ENCODE measurements at places on chromosomes 7 and 10.

DNA sequence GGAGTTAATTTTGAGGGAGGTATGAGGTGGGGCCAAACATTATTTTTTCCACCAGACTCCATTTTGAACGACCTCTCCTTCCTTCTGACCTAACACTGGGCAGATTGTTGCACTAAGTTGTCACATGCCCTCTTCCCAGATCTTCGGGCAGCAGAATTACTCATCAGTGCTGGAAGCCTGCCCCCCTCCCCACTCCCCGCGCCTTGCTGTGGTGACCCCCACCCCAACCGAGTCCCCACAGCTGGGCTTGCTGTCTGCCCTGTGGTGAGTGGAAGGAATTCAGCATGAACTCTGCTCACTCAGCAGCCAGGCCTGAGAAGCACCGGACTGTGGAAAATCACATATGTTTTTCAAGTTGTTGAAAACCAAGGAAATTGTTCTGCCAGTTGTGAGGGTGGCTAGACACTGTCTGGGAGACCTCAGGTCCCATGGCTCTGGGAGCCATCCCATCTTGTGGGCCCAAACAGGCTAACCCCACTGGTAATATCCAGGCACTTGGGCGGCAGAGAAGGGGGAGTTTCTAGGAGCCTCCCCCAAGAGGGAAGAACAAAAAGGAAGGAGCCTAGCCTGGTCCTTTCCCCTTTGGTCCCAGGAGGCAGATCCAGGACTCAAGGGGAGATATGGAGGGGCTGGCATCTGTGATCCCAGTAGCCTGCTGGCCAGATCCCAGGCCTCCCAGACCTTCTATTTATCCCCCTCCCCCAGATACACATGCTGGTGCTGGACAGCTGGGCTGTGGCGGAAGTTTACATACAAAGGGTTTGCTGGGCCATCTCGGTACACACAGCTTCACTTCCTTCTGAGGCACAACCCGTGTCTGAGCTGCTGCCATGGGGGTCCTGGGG is 3.5 kb upstream of the AEBP1 start:
- no peak for DNase-seq

- DNase-seq = no peak
Observed at GRCh38 chr7:128838981-128839731, 8.9 kb downstream of the FLNC start.

DNA sequence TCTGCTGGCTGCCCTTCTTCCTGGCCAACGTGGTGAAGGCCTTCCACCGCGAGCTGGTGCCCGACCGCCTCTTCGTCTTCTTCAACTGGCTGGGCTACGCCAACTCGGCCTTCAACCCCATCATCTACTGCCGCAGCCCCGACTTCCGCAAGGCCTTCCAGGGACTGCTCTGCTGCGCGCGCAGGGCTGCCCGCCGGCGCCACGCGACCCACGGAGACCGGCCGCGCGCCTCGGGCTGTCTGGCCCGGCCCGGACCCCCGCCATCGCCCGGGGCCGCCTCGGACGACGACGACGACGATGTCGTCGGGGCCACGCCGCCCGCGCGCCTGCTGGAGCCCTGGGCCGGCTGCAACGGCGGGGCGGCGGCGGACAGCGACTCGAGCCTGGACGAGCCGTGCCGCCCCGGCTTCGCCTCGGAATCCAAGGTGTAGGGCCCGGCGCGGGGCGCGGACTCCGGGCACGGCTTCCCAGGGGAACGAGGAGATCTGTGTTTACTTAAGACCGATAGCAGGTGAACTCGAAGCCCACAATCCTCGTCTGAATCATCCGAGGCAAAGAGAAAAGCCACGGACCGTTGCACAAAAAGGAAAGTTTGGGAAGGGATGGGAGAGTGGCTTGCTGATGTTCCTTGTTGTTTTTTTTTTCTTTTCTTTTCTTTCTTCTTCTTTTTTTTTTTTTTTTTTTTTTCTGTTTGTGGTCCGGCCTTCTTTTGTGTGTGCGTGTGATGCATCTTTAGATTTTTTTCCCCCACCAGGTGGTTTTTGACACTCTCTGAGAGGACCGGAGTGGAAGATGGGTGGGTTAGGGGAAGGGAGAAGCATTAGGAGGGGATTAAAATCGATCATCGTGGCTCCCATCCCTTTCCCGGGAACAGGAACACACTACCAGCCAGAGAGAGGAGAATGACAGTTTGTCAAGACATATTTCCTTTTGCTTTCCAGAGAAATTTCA is 1.7 kb downstream of the ADRB1 start:
- DNase-seq = peak; percentile 73

- no peak for DNase-seq
Observed at GRCh38 chr10:77160679-77161078, 476.9 kb downstream of the KCNMA1 start.

DNA sequence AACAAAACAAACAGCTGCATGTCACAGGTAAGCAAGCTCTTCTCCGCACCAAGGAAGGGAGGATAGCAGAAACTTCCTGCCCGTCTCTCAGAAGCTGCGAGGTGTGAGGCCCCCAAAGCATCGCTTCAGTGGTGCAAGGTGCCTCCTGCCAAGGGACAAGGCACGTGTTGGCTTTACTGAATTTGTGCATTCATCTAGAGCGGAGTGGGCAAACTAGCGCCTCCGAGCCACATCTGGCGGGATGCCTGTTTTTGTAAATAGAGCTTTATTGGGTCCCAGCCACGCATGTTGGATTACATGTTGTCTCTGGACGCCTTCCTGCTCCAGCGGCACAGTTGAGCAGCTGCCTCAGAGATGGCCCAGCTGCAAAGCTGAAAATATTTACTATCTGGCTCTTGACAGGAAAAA is 27.7 kb downstream of the PHYH start:
- no peak for DNase-seq

DNA sequence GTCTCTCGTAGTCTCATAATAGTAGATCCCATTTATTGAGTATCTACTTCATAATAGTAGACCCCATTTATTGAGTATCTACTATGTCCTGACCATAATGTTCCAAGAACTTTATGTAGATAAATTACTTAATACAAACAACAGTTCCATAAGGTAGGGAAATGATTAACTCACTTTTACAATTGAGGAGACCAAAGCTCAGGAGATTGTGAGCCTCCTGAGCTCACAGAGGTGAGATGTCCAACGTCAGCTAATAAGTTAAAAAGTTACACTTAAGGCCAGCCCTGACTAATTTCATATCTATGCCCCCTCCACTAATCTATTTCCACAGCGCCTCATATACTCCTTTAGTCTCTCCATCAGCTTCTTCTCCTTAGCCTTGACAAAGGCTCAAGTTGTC is 17.5 kb upstream of the GGCT start:
- DNase-seq = no peak

DNA sequence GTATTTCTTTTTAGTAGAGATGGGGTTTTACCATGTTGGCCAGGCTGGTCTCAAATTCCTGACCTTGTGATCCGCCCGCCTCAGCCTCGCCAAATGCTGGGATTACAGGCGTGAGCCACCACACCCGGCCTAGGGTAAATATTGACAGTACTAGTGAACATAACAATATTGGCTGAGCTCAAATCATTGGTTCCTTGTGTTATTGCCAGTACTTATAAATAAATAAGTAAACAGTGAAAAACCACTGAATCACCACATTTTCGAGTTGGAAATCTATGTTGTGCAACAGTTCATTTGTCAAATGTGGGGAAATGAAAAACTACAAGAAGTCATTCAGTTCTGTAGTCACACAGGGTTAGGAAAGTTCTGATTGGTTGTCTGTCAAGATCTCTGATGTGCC is 15.8 kb downstream of the RPP30 start:
- DNase-seq = no peak

- DNase-seq = no peak
Observed at GRCh38 chr7:151709141-151710038, 167.5 kb downstream of the PRKAG2 start.

- no peak for DNase-seq
Observed at GRCh38 chr7:106254525-106255116, 30.2 kb downstream of the NAMPT start.

- peak; percentile 48 for DNase-seq
Observed at GRCh38 chr10:98267894-98268693, at the start of gene LOXL4. Gene LOXL4 (minus strand): TSS chr10:98268194. CDS start chr10:98263019, 5,175 bp downstream.

DNA sequence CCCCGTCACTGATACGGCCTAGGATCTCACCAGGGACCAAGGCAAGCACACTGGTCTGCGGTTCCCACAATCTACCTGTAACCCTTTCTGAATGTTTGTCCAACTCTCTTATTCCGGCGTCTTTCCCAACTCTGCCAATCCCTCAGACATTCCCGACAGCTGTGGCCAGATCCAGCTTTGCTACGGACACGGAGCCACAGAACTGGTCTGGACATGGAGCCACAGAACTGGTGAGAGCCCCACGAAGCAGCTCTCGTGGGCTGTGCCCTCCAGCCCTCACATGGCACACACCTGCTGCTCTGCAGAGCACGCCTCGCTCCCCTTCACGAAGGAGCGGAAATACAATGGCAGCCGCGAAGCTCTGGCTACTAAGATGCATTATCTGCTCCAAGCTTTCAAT is 376.8 kb downstream of the DNAJB6 start:
- DNase-seq = no peak

DNA sequence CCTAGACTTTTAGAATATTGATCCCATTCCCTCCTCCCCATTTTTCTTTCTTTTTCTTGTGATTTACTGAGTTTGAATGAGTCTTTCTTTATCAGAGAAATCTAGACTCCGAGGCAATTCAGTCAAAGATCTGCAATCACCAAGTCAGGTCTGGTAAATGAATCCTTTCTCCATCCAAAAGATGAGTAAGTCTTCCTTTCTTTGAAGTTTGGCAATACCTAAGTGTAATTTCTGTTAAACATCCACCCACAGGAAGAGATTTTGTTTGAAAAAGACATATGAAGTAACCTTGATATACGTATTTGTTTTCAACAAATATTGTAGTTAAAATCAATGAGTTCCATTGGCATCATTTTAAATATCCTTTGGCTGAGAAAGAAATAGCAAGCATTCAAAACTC is 58.3 kb downstream of the SLC39A12 start:
- no peak for DNase-seq

DNA sequence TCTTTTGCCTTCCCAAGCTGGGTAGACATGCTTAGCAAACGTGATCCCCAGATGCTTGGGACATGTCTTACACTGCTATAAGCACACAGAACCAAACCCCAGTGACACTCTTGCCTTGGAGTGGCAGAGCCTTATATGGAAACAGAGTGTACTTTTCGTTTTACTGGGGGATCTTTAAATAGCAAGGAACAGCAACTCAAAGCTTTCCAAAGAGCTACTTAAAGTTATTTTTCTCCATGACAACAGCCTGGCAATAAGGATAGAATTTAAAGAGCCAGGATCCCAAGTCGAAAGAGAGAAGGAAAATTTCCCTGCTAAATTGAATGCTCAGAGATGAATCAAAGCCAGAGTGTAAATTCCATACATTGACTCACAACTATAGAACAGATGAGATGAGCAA is 67.8 kb downstream of the ZNF365 start:
- no peak for DNase-seq

DNA sequence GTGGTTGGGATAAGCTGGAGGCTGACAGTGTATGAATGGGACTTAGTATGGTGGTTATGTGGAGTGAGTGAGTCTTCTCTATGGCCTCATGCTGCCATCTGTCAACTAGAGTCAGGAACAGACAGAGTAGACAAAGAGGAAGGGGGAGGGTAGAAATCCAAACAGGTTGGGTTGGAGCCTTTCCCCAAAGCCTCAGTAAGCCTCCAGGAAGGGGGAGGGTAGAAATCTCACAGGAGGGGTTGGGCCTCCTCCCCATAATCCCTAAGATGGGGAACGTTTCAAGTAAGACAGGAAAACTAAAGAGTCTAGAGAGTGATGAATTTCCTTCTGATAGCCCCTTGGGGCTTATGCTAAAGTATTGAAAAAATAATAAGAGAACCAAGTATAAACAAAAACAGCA is 2.0 kb upstream of the AKR1B15 start:
- no peak for DNase-seq

GRCh38 chr10:80273523-80274170 is 15.8 kb downstream of the MAT1A start:
- DNase-seq = no peak

DNA sequence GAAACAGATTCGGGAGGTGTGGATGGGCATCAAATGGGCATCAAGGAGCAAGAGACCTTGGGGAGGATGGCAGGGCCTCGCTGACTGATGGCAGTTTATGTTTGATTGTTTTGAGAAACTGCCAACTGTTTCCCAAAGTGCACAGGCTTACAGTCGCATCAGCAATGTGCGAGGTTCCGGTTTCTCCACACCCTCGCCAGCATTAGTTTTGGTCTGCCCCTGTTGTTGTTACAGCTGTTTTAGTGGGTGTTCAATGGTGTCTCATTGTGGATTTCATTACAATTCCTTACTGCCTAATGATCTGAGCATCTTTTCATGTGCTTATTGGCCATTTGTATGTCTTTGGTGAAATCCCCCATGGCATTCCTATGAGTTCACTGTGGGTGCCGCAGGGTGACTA is 24.4 kb downstream of the AKR1E2 start:
- DNase-seq = no peak

All from NCI-H526 (cell line).